Spleen (tissue), 13 donors: ENCODE measurements at places on chromosomes 5 and 9.

GRCh38 chr5:88785746-88786565 is 97.0 kb downstream of the MEF2C start:
- no peak for DNase-seq

DNA sequence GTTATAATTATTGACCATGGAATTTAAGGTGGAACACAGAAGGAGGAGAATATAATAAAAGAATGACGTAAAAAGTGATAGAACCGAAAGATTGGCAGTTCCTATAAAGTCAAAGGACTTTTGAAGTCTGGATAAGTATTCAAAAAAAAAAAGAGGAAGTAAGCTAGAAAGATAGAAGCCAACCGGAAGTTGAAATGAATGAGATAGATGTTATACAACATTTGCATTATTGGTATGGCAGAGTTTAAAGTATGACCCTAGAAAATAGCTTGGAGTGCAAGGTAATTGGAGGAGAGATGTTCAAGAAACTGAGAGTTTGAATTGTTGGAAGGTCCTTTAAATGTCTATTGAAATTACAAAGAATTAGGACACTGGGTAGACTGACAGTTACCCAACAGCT is 293.6 kb downstream of the FER start:
- no peak for DNase-seq

GRCh38 chr5:176507911-176508310 is 29.3 kb downstream of the RNF44 start:
- no peak for DNase-seq

DNA sequence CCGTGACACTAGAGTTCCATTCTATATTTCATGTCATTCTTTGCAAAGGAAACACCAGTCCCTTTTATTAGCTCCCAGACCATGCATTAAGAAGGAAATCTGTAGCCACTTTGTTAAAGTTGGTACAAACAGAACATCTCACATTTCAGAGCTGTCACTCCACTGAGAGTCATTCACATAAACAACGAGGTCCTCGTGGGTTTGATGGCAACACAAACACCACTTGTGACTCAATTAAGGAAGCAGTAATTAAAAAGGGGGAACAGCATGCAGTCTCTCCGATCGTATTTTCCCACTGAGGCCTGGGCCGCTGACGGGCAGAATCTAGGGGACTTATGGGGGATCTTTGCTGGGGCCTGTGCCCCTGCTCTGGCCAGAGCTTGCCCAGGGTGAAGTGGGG is 94.2 kb upstream of the ZNF618 start:
- no peak for DNase-seq

DNA sequence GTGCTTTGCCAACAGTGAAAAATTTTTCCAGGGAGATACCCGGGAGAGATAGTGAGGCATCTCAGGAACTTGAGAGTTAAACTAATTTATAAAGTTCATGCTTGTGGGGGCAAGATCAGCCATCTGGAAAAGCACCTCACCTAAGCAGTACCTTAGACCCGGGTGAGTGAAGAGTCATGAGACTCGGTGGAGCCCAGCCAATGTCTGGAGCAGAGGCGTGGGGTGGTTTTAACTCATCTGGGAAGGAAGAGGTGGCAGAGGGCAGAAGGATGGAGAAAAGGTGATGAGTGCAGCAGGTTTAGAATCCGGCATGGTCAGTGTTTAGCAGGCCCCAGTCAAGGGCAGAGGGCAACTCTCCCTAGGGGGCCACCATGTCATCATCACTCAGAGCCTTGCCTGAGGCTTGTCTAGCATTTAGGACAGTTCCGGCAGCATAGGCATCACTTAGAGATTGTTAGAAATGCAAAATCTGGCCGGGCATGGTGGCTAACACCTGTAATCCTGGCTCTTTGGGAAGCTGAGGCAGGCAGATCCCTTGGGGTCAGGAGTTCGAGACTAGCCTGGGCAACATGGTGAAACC is 4.3 kb upstream of the RNF183 start:
- DNase-seq = no peak

DNA sequence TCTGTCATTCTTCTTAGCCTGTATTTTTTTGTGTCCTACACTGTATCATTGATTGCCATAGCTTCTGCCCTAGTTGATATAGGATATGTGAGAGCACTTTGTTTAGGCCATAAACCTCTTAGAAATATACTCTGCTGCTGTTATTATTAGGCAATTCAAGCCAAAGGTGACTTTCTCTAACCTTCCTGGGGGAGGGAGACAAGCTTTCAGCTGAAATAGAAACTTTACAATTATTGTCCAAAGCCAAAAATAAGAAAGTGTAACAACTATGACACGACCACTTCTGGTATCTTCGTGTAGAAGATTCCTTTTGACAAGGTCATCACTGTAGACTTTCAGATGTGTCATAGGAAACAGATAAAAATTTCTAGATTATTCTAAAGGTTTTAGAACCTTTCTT is 12.2 kb upstream of the CSNK1A1 start:
- DNase-seq = no peak

DNA sequence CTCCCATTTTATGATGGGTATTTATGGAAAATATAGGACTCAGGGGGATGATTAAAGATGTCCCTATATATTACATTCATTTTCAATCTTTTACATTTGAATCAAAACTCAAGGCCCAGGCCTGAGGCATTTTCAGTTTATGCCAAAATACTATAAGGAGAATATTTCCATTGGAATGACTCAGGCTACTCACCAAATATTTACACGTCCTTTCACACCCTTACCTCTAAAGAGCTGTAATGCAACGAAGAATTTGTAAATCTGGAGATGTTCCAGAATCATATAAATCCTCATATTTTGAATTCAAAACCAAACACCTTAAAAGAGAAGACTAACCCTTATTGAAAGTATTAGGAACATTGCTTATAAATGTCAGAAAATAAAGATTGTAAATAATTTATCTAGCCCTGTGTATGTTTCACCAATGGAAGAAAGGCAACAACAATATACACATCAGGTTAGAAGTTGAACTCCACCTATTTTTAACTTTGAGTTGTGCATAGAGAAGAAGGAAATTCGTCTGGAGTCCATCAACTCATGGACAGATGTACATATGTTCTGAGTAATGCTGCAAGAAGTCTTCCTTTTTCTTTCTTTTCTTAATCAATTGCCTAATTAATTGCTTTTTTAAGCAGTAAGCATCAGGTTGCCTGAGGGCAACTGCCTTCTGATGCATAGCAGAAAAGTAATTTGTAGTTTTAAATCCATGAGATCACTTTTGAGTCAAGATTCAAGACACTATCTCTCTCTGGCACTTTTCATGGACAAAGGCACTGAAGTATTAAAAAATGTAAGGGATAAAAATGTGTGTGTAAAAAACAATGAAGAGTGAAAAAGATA is 579.3 kb upstream of the RGMB start:
- no peak for DNase-seq

DNA sequence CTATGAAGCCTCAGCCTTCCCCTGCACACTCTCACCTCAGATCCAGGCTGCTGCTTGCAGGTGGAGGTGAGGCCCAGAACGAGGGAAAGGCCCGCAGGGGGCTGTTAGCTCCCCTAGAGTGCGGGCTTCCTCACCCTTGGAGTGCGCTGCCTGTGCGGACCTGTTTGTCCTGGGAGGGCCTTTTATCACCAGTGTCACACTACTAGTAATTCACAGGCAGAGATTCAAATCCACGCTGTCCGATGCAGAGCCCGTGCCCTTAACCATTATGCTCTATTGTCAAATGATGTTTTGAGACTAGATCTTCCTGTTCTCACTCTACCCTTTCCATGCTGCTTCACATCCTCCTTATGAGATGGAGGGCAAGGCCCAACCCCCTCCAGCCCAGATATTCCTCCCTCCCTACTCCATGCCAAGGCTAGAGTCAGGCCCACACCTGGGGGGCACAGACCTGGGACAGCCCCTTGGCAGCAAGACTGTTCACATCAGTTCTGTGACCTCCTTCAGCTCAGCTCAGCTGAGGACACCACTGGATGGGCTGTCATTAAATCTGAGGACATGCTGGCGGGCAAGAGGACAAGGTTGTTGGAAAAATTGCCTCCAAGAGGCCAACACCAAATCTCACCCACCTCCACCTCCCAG is 112.8 kb upstream of the SPOCK1 start:
- DNase-seq = no peak

DNA sequence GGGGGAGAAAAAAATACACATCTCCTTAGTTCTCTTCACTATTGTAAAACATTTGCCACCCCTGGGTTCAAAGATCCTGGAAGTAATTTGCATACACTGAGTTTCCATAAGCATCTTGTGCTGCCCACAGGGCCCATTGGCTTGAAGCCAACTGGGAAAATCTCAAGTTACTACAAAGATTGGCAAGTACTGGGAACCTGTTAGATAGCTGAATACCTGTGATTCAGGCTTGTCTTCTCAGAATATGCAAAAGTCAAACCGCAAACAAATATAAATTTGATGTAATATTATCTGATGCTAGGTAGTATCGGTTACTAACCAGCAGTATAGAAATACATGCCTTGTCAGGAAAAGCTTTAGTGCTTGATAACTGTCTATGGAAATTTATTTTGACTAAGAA is 156.9 kb upstream of the FST start:
- no peak for DNase-seq

- no peak for DNase-seq
These were observed 65.5 kb upstream of the GLRX start for GRCh38 chr5:95887977-95888376.

- DNase-seq = peak; percentile 42
These were observed 24.1 kb downstream of the HRH2 start for GRCh38 chr5:175681968-175682340.

DNA sequence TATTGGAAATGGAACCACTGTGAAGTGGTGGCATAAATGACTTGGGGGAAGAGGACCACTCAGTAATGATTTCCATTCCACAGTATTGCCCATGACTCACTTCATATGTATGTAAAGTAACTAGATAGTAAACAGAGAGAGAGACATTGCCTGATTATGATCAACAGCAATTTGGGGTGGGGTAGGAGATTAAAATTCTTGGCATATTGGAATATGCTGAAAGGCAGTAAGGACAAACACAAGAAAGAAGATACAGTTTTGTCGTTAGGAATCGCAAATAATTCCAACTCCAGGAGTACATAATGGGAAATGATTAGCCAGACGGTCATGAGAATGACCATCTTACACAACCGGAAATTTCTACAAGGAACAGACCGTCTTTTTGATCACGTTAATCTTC is 1.5 kb upstream of the HMGCS1 start:
- no peak for DNase-seq

GRCh38 chr5:55851675-55851979 is 470 bp downstream of the IL31RA start:
- DNase-seq = no peak

DNA sequence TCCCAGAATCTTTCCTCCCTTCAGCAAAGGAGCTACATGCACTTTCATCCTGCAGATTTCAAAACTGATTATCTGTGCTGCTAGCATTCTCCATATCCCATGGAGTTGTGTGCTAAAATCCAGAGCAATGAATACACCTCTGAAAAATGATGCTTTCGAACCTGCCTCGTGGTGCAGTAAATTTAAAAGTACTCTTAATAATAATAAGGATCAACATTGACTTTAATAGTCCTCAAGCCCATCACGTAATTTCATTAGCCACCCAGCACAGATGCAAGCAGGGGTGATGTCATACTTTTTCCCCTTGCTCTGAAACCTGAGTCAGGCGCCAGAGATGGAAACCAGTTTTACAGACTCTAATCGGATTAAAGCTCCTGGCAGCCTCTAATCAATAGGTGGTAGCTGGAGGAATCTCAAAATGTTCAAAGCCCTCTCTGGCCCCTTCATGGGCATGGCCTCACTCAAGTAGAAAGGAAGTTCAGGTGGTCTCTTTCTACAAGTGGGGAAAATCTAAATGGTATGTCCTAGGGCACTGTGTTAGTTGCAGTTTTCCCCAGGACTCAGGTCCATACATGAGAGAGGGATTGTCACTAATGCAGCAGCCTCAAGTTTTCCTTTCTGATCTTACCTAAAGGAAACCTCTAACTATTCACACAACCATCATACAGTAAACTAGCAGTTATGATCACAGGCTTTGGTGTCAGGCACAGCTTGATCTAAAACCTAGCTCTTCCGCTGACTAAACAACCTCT is 221.6 kb upstream of the SLC30A5 start:
- DNase-seq = no peak

- peak; percentile 96 for DNase-seq
These were observed at the start of gene C9orf72 for GRCh38 chr9:27572918-27573633. Gene C9orf72 (minus strand): TSS chr9:27573481. CDS start chr9:27567120, 6,361 bp downstream.

- DNase-seq = peak; percentile 94
These were observed at the start of gene ARSB for GRCh38 chr5:78985116-78985724. Gene ARSB (minus strand): TSS chr5:78985310. CDS start chr5:78985248, 62 bp downstream.

GRCh38 chr5:39513236-39513635 is 88.5 kb upstream of the DAB2 start:
- no peak for DNase-seq

DNA sequence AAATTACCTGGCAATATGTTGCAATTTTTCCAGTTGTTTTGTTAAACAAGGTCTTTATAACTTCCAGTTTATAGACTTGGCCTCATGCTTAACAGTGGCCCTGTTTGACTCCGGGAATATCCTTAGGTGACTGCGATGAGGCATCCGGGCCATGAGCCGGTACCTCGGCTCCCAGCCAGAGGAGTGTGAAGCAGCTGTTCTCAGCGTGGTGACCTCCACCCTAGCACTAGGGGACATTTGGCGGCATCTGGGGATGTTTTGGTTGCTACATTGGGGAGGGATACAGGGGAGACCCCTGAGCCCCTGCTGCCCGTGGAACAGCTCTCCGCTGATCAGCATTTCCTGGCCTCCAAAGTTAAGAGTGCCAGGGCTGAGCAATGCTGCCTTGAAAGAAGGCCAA is 533.4 kb downstream of the IRX1 start:
- DNase-seq = no peak

- DNase-seq = no peak
These were observed 112.5 kb downstream of the VAV2 start for GRCh38 chr9:133879615-133880014.

DNA sequence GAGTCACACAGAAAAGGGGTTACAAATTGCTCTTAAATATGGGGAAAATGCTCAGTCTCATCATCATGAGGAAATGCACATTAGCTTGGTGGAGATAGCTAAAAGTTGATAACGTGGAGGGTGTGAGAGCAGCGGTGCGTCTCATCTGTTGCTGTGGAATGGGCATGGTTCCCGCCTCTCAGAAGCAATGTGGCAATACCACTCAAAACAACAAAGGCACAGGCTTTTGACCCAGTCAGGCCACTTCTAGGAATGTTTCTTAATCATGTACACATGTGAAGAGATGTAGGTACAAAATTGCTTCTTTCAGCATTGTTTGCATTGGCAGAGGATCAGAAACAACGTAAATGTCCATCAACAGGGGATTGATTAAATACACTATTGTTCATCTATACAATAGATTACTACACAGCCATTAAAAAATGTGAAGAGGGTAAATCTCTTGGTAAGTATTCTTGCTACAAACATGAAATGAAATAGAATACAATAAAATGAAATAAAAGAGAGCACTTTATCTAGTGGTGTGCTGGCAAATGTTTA is 212.6 kb upstream of the MSX2 start:
- DNase-seq = no peak

GRCh38 chr9:137277329-137278041 is at the start of gene TOR4A:
Gene TOR4A (plus strand): TSS chr9:137277726. CDS start chr9:137278690, 964 bp downstream.
- peak; percentile 96 for DNase-seq

DNA sequence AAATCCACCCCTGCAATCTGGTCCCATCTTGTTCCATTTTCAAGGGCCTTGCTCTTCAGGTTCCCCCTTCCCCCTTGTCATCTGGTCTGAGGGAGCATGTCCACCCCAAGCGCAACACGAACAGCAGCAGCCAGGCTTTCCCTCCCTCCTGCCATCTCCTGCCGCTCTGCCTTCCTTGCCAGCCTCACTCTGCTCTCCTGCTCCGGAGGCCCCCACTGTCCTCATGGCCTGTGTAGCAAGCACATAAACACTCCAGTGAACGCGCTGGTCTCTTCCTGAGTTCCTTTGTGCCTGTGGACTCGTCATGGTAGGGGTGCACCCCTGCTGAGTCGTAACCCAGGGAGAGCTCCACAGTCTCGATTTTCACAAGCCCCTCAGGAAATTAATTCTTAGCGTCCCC is 29.9 kb downstream of the TENT4A start:
- peak; percentile 67 for DNase-seq
